Endothelial cell of umbilical vein (primary cell): ENCODE measurements at places on chromosomes 7 and 10. TPM values are rescaled to one million over a fixed set of nuclear protein-coding genes. Genes with fewer than 3 reads are reported as not detected.

Gene SPDYE2B
- polyA plus RNA-seq: not detected in 2 replicates

Gene EPHA1
- polyA plus RNA-seq: 0.06 and 0.07 TPM in 2 replicates

Gene CYP2C19
- polyA plus RNA-seq: not detected in 2 replicates

Gene GIMAP6
- 58.7 and 65.6 TPM in 2 replicates for polyA plus RNA-seq

Gene PRKAR2B
- polyA plus RNA-seq: 6.8 and 10.7 TPM in 2 replicates

Gene SLC35G1
- polyA plus RNA-seq: 2.4 and 2.5 TPM in 2 replicates

Gene SUN1
- polyA plus RNA-seq: 347 and 410 TPM in 2 replicates
